Inflammatory macrophage (primary cell): ENCODE measurements at places on chromosomes 13 and 19.
A peak's percentile ranks its signal among the peaks of the same experiment; 100 is the strongest.

DNA sequence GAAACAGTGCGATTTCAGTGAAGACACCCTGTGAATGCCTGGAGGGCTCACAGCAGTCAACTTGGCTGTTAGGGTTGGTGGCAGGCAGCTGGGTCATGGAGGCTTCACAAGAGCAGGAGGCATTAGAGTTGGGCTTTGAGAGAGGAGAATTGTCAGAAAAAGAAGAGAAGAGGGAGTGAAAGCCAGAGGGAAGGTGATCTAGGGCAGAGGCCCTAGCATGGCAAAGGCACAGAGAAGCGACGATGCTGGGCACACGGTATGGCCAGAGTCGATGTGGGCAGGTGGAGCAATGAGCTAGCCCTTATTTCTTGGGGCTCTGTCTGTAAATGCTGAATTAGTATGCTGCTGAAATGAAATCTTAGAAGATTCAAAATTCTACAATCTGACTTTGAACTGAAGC is 52.6 kb upstream of the OLFM4 start:
- DNase-seq = no peak

GRCh38 chr13:94030415-94031119 is 448.9 kb downstream of the DCT start:
- no peak for DNase-seq

DNA sequence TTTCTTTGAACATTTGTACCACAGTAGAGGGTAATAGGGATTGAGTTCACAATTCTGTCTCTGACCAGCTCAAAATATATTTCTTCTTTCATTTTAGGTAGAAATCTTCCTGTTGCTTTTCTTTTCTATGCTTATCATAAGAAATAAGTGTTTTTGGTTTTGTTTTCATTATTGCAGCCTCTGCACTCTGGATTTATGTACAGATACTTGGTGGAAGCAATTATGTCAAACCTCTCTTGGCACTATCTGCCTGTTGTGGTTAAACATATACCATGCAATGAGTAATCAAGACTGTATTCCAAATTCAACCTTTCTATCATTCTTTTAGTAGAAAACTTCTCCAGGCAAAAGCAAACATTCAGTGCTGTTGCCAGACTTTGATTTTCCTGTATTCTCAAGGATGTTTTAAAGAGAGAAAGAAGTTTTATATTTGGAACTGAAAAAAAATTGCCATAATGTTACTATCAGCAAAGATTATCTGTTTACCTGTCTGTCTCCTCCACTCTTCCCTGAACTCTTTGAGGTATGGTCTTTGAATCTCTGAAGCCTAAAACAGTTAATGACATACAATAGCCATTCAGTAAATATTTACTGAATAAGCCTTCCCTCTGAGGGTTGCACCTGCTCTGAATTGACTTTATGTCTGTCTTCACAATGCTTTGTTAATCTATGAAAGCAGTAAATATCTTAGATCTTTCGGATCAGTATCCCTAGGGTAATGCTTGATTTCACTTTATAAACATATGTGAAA is 612.5 kb upstream of the PRR20A start:
- no peak for DNase-seq

DNA sequence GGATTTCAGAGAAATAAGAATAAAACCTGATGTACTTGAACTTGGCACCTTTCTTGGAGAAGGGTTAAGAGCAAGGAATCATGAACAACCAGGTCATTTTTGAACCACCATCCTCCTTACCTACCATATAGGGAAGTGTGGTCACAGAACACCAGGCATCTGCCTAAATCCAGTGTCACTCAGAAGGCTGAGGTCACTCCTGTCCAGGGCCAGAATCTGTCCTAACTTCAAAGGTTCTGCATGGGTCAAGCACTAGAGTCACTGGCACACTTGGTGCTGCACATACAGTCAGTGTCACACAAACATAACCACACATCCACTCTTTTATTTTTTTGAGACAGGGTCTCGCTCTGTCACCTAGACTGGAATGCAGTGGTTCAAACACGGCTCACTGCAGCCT is 1.6 kb downstream of the ZNF565 start:
- DNase-seq = no peak

DNA sequence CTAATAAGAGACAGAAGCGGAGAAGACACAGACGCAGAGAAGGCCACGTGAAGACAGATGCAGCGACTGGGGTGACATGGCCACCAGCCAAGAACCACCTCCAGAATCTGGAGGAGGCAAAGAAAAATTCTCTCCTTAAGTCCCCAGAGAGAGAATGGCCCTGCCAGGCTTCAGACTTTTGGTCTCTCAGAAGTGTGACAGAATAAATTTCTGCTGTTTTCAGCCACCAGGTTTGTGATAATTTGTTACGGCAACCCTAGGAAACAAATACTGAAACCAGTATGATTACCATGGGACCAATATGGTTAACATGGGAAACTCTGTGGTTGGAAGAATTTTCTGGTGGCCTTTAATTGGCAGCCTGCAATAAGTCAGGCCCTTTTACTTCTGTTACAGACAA is 63.9 kb upstream of the DOCK9 start:
- no peak for DNase-seq

DNA sequence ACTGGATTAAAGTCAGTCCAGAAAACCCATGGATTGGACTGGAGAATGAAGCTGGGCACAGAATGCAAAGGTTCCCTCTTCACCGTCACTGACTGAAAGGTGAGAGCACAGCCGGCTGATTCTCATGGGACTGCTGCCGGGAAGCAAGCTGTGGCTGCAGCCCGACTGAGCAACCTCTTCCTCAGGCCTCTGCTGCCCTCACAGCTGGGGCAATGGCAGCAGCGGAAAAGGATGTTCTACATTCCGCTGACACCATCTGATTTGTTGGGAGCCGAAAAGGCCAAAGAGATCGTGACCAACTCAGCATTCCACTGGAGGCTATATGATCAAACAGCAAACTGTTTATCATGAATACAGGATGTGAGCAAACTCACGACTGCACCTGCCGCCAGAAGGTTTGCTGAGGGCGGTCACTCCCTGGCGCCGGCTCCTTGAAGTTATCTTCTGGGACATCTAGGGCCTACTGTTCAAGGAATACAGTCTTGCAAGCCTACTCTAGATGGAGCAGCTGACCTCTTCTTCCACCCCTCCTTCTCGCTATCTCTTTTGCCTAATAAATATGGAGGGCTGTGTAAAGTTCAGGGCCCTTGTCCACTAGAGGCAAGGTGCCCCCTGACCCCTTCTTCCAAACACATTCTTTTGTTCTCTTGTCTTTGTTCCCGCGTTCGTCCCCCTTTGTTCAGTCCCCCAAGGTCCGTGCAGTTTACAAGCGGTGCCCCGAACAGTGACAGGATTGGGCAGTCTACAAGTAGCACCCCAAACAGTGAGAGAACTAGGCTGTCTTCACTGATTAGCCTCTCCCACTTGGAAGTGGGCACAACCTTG is 19.6 kb upstream of the SIGLEC6 start:
- no peak for DNase-seq

GRCh38 chr13:49792550-49793324 is at the start of gene KPNA3:
TSS of gene KPNA3 (minus strand) at chr13:49792682. CDS start at chr13:49792506, 176 bp downstream.
- peak; percentile 99 for DNase-seq

DNA sequence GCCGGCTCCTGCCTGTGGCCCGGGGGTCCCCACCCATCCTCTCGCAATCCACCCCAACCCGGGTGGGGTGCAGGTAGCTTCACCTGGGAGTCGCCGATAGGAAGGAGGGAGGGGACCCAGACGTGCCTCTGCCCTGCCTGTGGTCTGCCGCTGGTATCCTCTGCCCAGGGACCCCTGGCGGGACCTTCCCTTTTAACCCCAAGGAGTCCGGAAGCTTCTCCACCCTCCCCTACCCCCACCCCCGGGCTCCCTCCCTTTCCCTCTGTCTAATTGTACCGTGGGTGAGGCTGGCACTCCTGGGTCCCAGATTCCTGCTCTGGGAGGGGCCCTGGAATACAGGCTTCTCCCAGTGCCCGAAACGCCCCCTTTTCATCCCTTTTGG is at the start of gene KLK10:
TSS of gene KLK10 (minus strand) at position 166 of the 382 bp plus-strand sequence. CDS start 579 bp downstream, outside the sequence.
- no peak for DNase-seq

DNA sequence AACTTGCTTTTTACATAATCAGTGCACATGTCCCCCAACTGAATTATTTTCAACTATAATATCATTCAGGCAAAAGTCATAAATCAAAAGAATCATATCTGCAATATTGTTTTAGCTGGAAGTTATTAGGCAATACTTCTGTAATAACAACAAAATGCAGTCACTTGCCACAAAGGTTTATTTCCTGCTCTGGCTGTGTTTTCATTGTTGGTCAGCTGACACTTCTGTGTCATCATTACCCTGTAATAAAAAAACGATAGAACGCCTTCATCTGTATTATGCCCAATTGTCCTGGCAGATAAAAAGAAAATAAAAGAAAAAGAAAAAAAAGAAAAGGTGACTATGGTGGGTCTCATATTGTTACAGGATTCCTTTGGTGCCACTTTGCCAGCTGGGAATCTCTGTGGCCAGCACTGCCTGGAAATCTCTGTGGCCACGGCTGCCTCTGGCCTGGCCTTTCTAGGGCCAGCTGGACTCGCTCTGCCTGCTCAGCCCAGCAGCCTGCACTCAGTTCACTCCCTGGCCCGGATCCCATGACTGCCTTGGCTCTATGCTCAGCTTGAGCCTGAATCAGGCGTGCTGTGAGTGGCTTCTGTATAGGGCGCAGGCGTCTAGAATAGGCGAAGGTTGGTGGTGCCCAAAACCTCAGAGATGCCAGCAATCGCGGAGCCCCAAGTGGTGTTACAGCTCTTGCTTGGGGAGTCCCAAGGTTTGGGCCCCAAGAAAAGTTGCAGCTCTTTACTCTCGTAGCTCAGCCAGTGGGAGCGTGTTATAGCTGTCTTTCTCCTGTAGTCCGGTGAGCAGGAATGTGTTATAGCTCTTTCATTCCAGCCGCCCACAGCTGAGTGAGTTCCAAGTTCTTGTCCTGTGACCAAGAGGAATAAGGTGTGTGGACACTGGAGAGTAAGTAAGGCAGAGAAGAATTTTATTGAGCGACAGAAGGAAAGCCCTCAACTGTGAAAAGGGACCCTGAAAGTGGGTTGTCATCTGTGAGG is 1227.1 kb downstream of the SLITRK1 start:
- no peak for DNase-seq

GRCh38 chr13:104021806-104022397 is 955.7 kb upstream of the SLC10A2 start:
- DNase-seq = no peak

GRCh38 chr19:50451223-50451534 is 18.5 kb downstream of the MYBPC2 start:
- no peak for DNase-seq

DNA sequence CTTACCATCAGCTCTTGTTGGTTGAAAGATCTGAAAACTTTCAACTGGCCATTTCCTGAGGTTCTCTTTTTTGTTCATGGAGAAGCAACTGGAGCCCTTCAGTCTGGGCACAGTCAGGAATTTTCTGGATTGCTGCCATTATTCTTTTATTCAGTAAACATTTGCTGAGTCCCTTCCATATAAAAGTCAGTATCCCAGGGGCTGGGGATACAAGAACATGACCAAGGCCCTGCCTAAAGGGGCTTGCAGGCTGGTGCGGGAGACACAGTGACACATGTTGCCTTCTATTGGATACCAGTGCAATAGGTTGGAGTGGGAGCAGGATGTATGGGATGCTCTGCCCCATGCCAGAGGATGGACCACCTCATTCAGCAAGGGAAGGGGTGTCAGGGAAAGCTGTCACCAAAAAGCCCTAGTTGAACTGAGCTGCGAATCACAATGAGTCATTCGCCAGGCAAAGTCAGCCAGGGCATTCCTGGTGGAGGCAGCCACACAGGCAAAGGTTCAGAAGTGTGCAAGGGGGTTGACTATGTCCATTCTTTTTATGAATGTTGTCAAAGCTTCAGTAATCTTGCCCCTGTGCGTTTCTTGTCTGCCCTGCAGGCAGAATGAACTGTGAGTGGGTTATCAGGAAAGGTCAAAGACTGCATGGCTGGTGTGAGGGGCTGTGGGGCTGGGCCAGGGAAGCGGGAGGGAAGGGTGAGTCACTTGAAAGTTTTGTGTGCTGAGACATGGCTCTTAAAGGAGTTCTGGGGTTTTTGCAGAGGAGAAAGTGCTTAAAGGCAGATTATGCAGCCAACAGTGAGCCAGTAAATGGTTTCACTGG is 395.9 kb downstream of the KCNRG start:
- no peak for DNase-seq

- DNase-seq = no peak
Measured at GRCh38 chr13:108304170-108305016, 34.9 kb downstream of the TNFSF13B start.

- no peak for DNase-seq
Measured at GRCh38 chr19:3007975-3008374, 21.1 kb downstream of the TLE2 start.

GRCh38 chr19:39127812-39128515 is 2.4 kb downstream of the PAK4 start:
- no peak for DNase-seq

GRCh38 chr13:23848646-23849141 is 40.5 kb downstream of the MIPEP start:
- DNase-seq = no peak

GRCh38 chr19:4267101-4267900 is 11.8 kb upstream of the SHD start:
- DNase-seq = peak; percentile 59

GRCh38 chr13:30587231-30587630 is 30.5 kb upstream of the USPL1 start:
- no peak for DNase-seq

DNA sequence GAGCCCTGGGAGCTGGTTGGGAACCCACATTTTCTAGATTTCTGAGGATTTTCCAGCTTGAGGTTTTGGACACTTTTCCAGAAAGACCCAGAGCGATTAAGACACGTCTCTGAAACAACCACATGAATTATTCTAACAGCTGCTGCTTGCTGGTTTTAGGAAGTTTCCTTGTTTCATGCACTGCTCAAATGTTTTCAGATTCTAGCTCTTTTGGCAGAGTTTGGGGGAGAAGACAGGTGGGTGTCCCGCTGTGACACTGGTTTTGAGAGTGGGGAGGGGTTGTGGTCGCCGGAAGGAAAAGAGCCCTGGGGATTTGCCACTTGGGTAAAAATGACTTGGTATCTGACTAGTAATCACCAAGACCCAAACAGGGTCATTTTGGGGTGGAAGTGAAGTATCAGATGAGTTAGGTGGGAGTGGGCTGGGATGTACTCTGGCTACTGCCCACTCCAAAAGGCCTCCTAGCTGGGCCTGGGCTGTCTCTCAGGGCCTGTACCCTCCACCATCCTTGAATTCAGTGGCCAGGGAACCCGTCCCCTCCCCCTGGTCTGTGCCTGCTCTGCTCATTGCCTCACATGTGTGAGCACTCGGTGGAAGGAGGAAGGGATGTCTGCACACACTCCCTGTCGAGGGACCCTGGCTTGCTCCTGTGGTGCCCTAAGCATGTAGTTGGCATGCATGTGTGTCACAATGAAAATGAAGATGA is 13.2 kb downstream of the GATAD2A start:
- no peak for DNase-seq
